ENCODE measurements at places on chromosomes 16 and 17.
A peak's percentile ranks its signal among the peaks of the same experiment; 100 is the strongest.

- DNase-seq = no peak
Observed at GRCh38 chr17:59342681-59343131, 11.3 kb downstream of the YPEL2 start.

DNA sequence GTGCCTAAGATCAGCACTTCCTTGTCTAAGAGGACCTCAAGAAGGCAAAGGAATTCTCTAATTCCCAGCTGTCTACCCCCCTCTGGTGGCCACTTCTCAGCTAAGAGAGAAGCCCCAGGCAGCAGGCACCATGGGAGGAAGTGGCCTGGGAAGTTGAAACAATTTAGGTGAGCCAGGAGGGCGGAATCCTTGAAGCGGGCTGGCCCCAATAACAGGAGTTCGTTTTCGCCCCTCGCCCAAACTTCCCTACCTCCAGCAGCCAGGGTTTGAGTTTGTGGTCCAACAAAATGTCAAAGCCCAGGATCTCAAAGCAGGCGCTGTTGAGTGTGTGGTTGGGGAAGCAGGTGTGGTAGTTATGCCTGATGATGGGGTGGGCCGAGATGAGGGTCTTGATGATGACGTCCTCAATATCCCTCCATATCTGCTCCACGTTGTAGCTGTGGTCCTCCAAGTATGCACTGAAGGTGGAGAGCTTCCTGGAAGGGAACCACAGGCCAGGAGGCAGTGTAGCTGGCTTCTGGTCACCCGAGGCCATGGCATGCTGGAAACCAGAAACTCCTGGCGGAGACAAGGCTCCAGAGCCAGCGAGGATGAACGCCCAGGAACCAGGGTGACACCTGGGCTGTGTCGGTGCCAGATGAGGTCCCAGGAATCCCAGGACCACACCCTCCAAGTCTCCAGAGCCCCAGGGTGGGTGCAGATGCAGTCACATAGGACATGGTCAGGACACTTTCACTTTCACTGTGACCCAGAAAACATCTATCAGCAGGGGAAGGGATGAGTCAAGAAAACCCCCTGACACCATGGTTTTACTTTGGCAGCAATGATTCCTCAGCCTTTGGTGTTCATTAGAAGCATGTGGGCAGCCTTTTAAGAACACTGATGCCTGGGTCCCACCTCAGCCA, 25.6 kb downstream of the TTLL6 start:
- peak; percentile 60 for DNase-seq

DNA sequence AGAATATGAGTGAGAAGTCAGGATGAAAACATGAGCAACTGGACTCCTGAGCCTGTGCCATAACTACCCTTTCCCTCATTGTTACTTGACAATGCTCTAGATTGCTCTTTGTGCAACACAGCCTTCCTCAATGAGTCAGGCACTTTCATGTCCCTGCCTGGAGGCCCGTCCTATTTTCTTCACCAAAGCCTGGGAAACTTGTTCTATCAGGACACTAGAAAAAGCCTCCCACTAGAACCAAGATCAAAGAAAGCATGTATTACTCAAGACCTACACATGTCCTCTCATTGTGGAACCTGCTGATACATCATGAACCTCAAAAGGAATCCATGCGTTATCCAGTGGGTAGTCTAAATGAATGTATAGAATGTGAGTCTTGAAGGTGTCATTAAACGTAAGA, 624.5 kb downstream of the TOX3 start:
- DNase-seq = no peak

DNA sequence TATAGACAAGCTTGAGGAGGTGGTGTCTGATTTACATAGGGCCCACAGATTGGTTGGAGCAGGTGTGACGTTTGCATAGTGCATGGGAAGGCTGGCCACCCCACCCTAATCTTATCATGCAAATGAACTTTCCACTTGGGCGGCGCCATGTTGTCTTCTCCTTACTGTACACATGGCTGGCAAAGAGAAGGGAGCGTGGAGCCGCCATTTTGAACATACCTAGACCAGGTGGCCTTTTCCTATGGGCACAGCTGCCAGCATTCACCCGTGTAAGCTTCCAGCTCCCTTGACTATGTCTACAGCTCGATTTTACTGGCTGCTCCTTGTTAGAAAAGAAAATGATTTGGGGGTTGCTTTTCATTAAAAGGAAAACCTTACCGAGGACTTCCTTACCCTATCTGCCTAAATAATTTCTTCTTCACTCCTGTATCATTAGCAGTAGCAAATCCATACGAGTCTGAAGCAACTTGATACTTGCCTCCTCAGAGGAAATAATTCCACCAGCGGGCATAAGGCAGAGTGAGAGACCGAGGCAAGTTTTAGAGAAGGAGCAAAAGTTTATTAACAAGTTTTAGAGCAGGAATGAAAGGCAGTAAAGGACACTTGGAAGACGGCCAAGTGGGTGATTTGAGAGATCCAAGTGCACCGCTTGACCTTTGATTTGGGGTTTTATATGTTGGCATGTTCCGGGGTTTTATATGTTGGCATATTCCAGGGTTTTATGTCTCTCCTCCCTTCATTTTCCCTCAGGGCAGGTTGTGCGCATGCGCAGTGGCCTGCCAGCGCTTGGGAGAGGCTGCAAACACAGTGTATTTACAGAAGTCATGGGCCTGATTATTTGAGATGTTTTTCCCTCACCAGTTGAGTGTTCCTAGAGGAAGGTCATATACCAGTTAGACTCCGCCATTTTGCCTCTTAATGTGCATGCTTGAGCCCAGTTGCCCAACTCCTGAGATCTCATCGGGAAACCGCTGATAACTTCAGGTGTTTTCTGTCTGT, 65.7 kb downstream of the MARF1 start:
- DNase-seq = no peak

DNA sequence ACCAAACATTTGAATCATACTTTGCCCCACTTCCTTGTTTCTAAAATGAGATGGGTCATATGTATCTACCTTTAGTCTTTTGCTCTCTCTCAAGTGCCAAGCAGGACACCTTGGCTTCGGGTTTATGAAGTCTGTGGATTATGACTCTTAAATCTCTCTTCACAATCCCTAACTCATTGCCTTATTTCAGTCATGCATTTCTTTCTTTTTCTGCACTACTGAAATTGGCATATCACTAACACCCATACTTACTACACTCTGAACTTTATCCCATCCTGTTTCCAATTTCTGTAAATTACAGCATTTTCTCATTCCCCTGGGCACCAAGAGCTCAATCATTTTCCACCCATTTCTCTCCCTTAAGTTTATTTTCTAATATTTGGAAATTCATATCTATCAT, 42.0 kb downstream of the ABCA9 start:
- no peak for DNase-seq

GRCh38 chr17:75764711-75765421, at the start of gene GALK1:
TSS of gene GALK1 (minus strand) at chr17:75765192. CDS start at chr17:75765136, 56 bp downstream.
- no peak for DNase-seq

Measured in NCI-H2107 (cell line).